ENCODE measurements at places on chromosomes 12 and 14.

DNA sequence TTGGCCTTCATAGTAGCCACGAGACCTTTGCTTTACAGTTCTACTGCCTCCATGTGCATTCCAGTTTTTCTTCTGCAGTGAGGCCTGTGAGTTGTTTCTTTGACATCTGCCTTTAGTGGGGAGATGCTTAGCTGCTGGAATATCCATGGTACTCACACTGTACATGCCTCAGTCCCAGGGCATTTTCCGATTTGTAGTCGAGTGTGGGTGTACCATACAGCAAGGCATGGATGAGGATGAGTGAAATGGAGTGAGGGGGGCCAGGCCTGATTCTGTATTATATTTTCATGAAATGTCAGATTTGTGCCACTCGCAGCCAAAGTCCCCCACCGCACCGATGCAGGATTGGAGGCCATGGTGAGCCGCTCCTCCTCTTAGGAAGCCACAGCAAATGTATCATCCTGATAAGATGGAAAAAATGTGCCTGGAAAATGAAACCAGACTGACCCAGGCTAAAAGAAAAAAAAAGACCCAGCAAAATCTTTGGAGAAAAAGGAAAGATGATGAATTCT lies 173.0 kb downstream of the ADGRD1 start:
- DNase-seq, result no peak

- DNase-seq, result no peak
Measured at GRCh38 chr12:97490141-97490540, 27.5 kb downstream of the RMST start.

DNA sequence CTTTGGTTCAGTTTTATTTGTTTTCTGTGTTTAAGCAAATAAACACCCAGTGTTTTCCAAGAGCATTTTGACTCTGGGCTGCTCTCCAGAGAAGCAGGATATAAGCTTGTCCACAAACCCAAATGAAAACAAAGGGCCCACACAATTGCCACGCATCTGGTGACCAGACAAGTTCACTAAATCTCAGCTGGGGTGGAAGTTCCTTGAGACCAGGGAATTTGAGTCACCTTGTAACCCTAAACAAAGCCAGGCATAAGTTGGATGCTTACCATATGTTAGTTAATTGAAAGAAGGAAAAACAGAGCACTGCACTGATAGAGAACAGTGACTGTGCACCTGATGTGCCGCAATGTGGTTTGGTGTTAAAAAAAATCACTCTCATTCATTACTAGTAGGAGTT lies 1.6 kb upstream of the TXNRD1 start:
- no peak for DNase-seq

- DNase-seq, result no peak
Measured at GRCh38 chr12:110874781-110875180, 28.0 kb downstream of the CCDC63 start.

DNA sequence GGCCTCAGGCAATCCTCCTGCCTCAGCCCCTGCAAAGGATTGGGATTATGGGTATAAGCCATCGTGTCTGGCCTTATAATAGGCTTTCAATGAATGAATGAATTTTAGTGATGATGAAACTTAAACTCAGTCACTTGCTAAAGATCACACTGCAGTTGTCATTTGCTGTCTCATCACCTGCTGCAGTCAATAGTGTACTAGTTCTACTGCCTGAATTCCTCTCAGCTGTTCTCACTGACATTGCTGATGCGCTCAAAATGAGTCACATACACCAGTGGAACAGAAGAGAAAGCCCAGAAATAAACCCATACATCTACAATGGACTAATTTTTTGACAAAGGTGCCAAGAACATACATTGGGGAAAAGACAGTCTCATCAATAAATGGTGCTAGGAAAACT lies 5.6 kb upstream of the SYNJ2BP start:
- DNase-seq, result no peak

DNA sequence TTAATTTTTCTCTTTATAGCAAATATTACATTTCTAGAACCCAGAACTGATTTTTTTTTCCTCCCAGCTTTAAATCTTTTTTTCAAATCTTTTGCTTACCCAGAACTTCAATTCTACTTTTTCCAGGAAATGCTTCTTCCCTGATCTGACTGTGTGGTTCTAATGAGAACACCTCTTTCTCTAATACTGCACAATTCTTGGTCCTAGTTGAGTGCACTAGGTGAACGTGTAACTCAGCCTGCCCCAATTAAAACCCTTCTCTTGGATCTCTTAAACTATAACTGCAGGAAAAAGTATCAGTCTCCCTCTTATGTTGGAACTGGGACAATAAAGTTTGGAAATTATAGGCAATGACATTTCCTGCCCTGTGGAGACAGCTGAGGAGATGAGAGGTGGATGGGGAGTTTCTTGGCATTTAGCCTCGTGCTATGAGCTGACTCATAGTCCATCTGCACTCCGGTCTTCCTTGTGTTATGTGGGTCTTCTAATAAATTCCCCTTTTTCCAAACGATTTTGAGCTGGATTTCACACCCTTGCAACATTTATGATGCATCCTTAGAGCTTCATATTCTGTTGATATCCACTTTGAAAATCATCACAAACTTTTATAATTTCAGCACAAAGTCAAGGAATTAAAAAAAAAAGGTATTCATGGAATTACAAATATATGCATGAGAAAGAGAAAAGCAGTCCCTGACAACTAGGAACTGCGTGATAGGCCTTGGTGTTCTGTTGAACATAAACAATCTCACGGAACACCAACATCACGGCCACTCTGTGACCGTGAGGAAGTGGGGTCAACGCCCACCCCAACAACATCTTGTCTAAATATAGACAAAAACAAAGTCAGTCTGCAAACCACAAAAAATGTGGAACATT lies 52.4 kb downstream of the BRMS1L start:
- no peak for DNase-seq
